ENCODE measurements at places on chromosomes 12 and 14.

- DNase-seq: peak; percentile 47
Observed at GRCh38 chr12:94133964-94134795, 14.2 kb upstream of the PLXNC1 start.

DNA sequence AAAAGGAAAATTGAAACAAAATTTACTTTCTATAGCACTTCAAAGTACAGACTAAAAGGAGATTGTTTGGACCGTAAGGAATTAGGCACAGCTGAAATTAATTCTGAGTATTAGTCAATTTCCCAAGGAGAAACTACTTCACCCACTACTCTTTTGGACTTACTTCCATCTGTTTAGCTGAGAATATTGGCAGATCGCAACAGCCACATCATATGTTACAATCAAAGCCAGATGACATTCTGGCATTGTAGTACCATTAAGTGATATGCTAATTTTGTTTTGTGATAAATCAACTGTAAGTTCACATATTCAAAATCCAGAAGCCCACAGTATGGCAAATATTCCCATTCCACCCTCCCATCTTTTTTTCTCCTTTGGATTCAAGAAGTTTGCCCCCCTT lies 47.1 kb upstream of the ANKS1B start:
- DNase-seq: no peak

DNA sequence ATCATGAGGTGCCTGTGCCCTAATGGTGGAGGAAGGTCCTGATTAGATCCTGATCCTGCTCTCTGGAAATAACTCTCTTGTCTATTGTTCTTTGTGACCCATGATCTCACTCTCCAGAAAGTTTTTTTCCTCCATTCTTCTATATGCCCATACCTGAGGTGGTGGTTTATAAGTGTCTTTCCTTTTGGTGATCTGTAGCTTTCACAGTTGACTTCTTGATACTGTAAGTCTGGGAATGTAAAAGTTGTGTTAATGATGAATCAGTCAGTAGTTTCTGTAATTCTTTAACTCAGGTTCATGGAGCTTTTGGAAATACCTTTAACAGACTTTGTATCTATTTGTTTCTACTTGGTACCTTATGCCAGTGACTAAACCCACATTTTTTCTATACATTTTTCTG lies 444.0 kb upstream of the FLRT2 start:
- no peak for DNase-seq

DNA sequence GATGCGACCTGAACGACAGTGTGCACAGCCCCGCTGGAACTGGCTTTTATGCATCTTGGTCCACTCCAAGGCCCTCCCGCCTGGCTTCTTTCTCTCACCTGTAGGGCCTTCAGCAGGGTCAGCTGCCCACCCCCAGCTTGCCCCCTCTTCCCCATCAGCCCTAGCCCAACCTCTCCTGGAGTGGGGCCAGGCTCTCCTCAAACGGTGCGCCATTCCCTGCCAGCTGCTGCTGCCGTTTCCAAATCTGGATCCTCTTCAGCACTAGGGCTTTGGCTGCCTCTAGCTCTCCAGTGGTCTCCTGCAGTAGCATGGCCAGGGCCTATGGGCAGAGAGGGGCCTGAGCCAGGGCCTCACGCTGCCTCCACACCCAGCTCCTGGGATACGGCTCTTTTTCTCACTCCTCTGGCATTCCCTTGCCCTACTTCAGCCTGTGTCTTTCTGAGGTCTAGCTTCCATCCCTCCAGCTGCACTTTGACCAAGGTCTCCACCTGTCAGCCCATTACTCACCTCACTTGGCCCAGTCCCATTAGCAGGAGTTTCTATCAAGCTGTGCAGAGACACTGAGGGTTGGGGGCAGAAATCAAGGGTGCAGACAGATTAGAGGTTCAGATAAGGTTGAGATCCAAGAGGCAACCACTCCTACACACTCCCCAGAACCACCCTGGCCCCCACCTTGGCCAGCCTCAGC lies 5.0 kb downstream of the STAT6 start:
- no peak for DNase-seq

DNA sequence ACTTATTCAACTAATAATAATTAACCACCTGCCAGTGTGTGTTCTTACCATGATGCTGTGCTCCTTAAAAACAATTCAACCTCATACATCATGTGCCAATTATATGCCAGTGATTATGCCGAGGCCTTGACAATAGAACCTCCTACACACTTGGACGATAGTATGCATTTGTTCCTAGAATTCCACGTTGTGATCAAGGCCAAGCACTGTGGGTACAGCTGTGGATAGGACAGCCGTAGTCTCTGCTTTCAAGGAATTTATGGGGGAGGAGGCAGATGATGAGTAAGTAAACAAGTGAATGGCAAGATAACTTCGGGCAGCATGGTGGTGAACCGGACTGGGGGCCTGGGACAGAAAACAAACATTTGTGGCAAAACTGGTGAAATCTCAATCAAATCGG lies 18.0 kb upstream of the MYO1H start:
- no peak for DNase-seq

- no peak for DNase-seq
Observed at GRCh38 chr14:100765296-100765695, 38.6 kb downstream of the DLK1 start.

DNA sequence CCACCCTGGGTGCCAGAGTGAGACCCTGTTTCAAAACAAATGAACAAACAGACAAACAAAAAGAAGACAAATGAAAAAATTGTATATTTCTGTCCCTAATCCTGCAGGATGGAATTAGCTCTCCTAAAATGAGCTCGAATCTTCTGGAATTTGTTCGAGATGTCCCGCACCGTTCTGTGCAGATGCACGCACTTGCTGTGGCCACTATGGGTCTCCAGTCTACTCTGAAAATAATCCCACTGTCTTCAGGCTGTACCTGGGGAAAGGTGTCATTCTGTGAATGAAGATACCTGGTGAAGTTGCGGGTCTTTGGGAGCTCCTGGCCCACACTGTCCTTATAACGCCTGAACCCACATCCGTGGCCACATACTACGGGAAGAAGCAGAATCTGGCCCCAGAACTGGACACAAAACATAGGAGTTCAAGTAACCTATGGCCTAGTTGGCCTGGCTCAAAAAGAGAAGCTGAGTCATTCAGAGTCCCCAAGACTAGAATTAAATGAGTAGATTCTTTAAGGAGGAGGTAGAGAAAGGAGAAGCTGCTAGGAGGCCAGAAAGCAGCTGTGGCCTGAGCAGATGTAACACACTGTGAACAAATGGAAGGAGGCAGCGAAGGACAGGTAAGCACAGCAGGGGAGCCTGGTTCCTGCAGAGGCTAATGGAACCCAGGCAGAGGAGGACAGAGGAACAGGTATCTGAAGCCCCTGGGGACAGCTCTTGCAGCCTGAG lies 108.6 kb downstream of the FOXN3 start:
- DNase-seq: no peak

Measured in Caki2 (cell line).